ENCODE measurements at places on chromosomes 2 and 18.

DNA sequence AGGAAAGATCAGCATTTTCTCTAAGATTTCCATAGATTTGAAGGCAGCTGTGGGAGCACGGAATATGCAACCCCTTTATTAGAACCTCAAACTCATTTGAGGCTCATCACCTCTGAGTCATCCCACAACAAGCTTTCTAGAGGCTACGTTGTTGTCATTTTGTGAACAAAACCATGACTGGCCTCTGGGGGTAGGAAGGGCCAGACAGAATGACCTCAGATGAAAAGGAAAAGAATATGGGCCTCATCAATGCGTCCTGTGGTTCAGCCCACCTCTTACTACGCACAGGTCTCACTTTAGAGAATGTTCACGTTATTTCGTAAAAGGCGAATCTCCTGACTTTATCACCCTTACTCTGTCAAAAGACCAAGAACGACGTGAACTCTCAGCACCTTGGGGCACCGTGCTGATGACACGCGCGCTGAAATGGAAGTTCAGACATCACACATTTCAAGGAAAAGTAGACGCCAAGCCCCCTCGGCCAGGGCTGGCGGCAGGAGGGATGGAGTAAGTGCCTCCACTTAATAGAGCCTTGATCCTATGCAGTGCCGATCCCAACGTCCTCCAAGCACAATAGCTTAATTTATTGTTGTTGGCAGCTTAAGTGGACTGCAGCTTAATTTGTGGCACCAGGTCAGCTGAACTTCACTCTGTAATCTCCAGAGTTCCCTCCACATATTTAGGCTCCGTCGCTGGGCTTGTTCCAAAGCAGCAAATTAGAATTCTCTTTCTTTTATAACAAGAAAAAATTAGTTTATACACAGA is 208.3 kb downstream of the EIPR1 start:
- no peak for DNase-seq

DNA sequence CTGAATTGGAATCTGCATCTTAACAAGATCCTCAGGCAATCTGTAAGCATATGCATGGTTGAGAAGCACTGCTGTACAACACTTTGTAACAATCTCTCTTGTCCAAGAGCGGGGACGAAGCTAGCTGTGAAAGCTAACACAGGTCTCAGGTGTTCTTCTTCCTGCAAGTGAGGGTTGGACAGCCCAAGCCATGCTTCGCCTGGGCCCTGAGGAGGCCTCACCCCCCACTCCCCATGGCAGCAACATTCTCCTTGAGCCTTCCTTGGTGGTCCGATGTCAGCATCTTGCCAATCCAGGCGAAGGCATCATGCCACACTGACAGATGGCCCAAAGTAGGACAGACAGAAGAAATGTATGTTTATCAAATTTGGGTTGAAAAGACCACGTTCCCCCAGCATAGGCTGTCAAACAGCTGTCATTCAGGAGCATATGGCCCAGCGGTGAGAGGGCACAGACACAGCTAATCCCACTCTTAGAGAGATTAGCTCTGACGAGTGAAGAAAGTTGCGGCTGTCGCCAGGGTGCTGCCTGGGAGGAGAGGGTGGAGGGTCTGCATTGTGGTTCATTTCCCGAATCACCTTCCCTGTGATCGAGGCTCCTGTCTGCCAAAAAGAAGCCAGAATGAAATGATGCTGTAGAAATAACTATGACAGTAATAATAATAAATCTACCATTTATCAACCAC is 344.7 kb downstream of the MYCN start:
- DNase-seq = no peak

DNA sequence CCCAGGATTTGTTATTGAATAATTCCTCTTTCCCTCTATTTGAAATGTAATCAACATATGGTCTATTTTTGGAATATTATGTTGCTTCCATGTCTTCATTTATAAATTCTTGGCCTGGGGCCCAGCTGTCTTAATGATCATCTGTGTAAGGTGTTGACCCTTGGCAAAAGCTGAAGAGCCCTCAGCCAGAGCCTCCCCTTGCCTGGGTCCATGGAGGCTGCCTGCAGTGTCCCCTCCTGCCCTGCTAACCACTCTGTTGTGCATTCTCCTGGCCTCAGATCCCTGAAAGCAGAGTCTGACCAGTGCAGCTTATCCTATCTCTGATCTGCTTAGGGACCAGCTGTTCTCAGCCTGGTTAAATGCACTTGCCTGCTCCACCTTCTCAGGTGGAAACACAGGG is 226.1 kb upstream of the APCDD1 start:
- no peak for DNase-seq

DNA sequence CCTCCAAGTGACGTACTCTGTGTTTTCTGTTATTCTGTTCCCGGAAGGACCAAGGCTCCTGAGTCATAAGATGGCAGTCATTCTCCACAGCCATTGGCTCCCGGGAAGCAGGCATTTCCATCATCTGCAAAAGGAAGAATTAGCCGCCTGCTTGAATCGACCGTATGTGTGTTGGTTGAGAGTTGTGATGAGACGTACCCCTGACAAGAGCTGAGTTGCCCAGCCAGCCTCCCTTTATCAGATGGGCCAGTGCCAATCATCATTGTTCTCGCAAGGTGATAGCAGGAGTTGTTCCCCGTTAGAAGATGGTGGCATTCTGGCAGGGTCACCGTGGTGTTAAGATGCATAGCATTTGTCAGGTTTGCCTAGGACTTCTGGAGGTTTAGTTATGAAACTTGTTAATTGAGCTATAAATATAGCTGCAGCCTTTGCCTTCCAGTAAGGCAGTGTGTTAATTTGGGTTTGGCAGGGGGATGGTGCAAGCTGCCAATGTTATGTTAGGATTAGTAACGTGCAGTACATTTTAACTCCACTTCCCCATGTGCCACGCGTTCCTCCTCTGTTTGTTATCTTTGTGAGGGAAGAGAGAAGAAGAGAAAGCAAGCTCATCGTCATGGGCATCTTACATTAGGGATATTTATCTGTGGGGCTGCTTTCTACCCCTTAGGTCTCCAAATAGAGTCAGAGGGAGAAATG is 652.7 kb upstream of the FANCL start:
- no peak for DNase-seq

DNA sequence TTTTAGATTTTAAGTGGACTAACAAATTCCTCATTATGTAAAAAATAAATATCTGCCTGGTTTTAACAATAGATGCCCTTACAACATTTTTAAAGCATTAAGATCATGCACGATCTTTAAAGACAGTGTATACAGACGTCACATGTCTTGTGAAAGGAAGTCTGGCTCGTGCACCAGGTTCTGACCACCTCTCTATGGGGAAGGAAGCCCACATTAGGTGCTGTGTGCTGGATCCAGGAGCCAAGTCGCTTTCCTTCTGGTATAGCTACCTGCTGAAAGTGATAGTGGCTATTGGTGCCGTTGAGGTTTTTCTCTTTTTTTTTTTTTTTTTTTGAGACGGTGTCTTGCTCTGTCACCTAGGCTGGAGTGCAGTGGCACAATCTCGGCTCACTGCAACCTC is 116.5 kb downstream of the NCK2 start:
- no peak for DNase-seq

DNA sequence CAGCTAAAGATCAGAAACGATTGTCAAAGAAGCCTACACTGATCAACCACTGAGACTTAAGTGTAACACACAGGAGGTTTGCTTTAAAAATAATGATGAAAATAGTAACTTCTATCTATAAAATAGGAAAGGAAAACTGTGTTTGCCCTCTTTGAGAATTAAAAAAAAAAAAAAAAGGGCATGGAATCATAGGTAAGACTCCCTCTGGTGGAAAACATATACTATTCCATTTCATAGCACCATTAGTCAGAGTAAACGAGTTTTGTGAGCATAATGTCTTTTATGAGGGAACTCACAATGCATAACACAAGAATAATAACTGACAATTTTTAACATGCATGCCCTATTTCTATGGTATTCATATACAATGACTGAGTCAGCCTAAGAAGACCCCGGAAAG is 36.3 kb downstream of the SLC35F5 start:
- DNase-seq = no peak

- DNase-seq = no peak
These were observed 148.7 kb downstream of the CTIF start for GRCh38 chr18:48687346-48688042.

- no peak for DNase-seq
These were observed 25.0 kb upstream of the PHLPP1 start for GRCh38 chr18:62690236-62690815.

DNA sequence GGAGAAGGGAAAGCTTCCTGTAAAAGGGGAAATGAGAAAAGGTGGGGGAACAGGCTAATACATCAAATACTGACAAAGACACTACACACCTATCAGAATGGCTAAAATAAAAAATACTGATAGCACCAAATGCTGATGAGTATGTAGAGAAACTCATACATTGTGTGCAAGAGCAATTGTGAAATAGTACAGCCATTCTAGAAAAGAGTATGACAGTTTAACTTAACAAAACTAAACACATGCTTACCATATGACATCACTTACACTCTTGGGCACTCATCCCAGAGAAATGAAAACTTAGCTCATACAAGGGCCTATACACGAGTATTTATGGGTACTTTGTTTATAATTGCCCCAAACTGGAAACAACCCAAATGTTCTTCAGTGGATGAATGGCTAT is 53.4 kb downstream of the ZNF638 start:
- DNase-seq = no peak

DNA sequence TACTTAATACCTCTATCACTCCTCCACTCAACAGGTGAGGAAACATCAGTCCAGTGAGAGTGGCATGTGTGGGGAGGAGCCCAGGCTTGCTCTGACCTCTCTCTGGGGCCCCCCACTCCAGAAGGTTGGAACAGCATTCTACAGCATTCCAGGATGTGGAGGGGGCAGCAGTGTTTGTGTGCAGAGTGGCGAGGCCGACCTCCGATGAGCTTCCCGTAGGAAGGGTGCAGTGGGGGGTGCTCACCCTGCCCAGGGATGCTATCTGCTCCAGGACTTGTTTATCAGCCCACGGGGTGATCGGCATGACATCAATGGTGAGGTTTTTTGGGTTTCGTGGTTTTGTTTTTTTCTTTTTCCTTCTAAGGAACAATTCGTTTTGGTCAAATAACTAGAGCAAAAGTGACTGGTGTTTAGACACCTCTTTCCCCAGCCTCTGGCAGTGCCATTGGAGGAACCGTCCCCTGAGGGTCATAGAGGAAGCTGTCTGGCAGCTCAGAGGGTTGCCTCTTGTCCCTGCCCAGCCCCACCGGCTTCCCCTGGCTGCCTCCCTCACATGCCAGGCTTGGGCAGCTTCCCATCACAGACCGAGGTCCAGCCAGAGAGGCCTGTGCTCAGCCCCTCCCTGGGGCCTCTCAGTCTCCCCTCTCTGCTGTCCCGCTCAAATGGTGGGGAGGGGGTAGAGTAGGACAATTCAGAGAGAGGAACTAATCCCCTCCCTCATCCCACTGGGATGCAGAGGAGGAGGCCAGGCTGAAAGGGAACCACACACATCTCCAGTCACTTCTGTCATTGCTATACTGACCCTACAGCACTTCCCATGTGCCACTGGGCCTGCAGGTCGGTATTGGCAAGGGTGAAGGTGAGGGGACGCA is 96.5 kb downstream of the ZFP36L2 start:
- DNase-seq = no peak

GRCh38 chr18:7094427-7094826 is 23.2 kb downstream of the LAMA1 start:
- DNase-seq = no peak

GRCh38 chr18:10139783-10140410 is 226.1 kb downstream of the VAPA start:
- no peak for DNase-seq

- DNase-seq = no peak
These were observed 532.7 kb upstream of the POU3F3 start for GRCh38 chr2:104321116-104321795.

DNA sequence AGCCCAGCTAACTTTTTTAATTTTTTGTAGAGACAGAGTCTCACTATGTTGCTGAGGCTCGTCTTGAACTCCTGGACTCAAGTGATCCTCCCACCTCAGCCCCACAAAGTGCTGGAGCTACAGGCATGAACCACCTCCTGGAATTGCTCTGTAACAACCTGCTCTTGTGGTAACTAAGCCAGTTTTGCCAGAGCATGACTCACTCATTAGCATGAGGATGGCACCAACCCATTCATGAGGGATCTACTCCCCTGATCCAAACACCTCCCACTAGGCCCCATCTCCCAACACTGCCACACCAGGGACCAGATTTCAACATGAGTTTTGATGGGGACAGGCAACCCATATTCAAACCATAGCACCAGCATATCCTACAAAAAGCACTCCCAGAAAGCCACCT is 348.9 kb upstream of the RAB12 start:
- no peak for DNase-seq

DNA sequence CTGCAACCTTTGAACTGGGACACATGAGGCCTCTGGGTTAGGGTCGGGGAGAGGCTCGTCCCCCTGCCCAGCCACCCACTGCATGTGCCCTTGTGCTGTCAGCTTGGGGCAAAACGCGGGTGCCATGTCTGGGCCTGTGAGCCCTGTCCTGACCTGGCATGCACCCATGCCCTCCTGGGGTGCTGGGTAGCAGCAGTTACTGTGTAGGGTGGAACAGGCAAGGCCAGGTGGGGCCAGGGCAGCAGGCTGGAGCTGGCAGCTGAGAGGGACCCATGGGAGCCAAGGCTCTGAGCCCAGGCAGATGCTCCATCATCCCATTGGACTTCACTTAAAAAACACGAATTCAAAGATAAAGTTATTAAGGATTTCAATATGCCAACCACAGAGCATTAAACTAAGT is 133.8 kb upstream of the REV1 start:
- no peak for DNase-seq

DNA sequence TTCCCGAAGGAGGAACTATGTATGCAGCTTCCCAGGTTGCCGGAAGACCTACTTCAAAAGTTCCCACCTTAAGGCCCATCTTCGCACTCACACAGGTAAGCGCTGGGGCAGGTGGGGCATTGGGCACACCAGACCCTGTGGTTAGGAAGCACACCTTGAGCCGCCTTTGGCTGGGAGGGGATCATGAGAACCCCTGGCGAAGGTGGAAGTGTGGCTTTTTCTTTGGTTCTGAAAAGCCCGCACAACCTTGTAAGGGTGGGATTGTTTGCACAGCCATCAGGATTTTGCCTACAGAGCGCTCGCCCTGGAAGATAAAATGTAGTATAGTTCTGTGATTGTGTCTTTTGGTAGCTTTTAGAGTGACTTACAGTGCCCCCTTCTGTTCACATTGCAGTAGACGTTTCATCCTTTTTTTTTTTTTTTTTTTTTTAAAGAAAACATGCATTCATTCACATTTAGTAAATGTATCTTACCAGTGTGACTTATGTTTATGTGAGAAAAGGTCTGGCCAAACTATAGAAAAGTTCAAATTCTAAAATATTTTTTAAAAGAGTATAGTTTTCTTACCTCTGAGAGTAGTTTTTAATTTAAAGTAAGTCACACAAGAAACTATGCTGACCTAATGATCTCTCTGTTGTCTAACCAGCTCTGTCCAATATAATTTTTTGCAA is 5.3 kb downstream of the KLF11 start:
- DNase-seq = no peak

Data from cortex of kidney (tissue), 1 donor.